H4 (cell line): ENCODE measurements at places on chromosomes 7 and 10.

DNA sequence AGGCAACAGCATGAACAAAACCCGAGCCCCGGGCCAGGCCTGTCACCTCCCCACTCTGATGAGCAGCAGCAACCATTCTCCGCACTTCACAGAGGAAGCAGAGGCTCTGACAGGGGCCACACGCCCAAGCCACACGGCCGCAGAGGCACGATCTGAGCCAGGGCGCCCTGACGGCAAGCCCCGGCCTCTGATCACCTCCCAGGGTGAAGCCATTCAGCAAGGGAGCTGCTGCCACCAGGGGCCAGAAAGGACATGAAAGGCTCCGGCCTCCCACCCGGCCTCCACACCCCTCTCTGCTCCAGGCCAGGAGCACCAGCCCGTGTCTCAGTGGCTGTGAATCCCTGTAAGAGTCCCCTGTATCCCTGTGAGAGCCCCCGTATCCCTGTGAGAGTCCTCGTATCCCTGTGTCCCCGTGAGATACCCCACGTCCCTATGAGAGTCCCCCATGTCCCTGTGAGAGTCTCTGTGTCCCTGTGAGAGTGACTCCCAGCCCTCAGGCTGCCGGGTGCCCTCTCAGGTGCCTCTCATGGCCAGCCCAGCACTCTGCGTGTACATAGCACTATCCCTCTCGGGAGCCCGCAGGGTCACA is 187.8 kb downstream of the MAD1L1 start:
- DNase-seq, result no peak

DNA sequence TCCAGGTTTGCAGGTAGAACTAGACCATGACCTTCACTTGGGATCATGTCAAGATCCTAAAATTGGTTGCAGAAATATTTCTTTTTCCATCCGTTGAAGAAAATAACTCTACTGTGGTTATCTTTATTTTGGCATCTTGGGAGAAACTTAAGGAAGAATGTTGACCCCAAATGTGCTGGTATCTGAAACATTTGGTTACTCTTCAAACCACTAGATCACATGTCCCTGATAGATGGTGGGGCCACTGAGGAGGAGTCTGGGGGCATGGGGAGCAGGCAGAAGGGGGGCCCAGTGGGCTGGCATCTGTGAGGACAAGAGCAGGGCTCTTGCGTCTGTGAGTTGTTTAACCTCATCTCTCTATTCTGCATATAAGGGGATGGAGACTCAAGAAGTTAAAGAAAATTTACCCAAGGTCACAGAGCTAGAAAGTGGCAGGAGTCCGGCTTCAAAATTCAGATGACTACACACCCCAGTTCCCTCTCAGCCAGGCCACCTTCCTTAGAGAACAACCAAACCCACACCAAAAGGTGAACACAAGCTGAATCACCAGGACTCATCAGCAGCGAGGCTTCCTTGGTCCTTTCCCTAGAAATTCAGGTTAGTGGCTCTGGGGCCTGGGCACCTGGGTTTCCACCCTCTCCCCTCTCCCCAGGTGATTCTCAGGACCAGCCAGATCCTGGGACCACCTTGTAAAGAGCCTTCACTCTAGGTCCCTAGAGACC is 40.6 kb upstream of the SRGN start:
- no peak for DNase-seq

DNA sequence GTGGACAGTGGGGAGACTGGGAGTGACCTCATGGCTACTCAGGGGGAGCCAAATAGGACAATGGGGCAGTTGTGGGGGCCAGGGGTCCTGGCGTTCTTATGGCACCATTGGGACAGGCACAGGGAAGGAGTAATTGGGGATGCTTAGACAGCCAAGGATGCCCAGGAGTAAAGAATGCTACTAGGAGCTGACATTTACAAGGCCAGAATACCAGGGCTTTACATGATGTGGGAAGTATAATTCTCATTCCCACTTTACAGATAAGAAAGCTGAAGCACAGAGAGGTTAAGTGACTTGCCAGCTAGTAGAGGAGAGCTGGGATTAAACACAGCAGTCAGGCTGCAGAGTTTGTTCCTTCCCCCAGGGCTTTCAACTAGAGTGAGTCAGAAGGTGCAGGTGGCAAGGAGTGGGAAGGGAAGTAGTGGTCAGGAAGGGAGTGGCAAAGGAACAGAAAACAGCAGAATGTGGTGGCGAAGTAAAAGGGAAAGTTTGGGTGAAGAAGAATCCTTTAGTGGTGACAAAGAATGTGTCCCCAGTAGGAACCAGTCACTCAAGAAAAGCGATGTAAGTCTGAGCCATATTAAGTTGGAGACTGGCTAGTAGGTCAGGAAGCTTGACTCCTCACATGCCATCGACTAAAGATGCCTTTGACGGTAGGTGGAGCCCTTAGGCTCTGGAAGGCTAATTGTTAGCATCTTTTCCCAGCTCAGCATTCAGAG is 32.8 kb downstream of the CPVL start:
- peak; percentile 90 for DNase-seq

DNA sequence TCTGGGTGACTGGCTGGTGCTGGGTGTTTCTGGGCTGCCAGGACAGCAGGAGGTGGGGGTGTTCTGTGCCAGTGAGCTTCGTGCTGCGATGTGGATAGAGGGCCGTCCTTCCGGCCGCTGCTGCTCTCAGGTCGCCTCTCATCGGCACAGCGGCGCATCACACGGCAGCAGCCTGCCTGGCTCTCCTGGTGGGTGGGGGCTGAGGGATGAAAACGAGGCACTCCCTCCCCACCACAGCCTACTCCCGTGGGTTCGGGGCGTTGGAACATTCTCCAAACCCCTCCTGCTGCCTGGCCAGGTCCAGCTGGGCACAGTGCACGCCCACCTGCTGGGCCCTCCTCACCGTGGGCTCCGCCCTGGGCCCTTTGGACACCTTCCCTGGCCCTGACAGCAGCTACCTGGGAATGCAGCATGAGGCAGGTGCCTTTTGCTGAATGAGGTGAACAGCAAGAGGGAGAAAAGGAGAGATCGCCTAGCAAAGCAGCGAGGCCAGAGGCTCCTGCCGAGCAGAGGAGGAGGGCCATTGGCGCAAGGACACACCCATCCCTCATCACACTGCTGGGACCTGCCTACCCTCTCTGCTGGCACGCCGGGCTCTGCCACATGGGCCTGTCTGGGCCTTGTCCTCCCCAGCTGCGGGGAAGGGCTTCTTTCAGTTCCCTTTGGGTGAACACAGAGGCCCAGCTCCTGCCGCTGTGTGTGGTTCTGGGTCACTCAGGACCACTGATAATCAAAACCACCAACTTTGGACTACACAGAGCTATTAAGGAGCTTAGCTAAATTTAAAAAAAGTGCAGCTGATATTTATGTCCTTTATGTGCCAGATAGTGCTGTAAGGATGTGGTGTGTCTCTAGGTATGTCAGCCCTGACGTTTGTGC is 33.4 kb downstream of the INPP5A start:
- DNase-seq, result no peak

- DNase-seq, result no peak
Measured at GRCh38 chr7:452226-452751, 67.4 kb downstream of the PDGFA start.

GRCh38 chr7:141074162-141074991 is 513 bp downstream of the TMEM178B start:
- DNase-seq, result no peak

- no peak for DNase-seq
Measured at GRCh38 chr10:133379801-133380666, 972 bp downstream of the PAOX start.

GRCh38 chr10:15625261-15625660 is 94.5 kb downstream of the ITGA8 start:
- DNase-seq, result no peak

GRCh38 chr10:119020627-119020946 is 8.9 kb upstream of the NANOS1 start:
- no peak for DNase-seq

DNA sequence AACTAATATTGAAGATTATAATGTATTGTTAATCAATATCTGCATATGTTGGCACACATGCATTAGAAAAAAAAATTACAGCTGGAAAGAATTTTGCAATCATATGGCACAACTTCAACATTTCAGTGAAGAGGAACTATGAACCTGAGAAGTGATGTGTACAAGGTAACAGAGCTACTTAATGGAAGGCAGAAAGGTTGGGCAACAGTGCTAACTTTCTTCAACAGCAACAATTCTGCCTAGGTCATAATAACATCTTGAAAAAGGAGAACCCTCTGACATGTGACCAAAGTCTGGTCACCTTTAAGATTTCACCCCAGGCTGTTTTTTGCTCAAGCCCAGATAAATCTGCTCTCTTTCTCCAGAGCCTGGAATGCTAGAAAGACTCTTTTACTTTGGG is 47.9 kb upstream of the SKAP2 start:
- DNase-seq, result no peak

DNA sequence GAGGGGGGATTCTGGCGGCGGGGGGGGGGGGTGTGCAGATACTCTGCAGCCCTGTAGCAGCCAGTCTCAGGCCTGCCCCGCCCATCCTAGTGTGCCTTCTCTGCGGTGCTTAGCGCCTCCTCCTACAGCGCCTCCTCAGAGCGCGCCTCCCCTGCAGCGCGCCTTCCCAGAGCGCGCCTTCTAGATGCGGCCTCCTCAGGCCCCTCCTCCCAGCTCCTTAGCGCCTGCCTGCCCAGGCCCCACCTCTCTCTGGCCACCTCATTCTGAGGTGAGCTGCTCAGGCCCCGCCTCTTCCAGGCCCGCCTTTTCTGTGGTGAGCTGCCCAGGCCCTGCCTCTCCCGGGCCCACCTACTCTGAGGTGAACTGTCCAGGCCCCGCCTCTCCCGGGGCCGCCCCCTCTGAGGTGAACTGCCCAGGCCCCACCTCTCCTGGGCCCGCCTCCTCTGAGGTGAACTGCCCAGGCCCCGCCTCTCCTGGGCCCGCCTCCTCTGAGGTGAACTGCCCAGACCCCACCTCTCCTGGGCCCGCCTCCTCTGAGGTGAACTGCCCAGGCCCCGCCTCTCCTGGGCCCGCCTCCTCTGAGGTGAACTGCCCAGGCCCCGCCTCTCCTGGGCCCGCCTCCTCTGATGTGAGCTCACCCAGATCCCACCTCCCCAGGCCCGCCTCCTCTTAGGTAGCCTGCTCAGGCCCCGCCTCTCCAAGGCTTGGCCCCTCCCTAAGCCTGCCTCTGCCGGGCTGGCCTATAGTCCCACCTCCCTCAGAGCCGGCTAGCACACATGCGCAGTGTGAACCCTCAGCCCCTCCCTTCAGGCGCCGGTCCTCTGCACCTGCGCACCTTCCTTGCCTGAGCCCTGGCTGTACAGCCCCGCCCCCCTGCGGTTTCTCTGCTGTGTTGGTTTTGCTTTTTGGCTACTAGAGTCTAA is 2.1 kb upstream of the SGCE start:
- peak; percentile 99 for DNase-seq

DNA sequence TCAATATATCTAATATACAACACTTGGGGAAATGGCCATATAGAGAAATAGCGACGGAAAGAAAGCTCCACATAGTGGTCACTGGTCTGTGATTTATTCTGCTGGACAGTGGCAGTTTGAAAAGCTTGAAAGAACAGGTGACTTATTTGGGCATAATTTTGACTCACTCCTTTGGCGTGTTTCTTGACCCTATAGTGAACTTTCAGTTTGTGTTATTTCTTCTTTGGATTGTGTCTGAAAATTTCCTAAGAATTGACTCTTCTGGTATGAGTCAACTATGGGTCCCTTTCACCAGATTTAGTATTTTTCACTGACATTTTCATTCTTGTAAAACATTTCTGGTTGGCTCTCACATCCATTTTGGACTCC is 25.8 kb upstream of the IMMP2L start:
- DNase-seq, result no peak

DNA sequence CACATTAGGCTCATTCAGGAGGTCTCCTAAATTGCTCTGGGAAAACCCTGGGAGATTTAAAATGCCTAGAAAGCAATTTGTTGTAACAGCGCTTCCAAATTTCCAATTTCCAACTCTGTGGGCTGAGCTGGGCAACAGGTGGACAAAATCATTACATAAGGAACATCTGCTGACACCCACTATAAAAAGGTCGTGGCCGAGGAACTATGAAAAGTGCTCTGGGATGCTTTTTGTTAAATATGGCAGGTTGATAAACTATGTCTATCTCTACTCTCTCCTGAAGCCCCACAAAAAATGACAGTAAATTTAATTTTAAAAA is 45.1 kb downstream of the ATXN7L1 start:
- no peak for DNase-seq

DNA sequence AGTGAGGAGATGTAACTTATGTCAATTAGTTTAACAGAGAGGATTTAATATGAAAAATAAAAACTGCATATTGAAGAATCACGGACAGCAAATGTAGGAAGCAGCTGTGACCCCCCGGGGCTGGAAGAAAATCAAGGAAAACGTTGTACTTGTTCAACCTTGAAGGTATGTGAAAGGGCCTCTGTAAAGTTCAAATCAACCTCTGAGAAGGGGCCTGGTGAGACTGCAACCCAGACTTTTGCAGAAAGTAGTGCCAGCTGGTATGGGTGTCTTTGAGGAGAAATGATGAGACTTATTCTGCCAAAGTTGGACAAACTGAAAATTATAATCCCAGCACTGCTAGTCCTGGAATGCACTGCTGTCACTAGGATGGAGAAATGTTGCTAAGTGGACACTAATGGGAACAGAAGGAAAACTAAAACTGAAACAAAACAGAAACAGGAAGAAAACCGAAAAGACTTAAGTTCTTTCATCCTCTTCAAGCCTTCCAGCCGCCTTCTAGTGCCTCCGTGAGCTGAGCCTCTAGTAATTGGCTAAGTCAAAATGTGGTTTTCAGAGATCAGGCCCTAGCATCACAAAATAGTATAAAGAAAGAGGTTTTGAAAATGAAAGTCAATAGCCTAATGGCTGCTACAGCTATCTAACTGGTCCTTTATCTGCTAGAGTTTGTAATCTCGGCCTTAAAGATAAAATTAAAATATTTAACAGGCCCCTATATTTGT is 253.7 kb upstream of the SORCS1 start:
- DNase-seq, result no peak

DNA sequence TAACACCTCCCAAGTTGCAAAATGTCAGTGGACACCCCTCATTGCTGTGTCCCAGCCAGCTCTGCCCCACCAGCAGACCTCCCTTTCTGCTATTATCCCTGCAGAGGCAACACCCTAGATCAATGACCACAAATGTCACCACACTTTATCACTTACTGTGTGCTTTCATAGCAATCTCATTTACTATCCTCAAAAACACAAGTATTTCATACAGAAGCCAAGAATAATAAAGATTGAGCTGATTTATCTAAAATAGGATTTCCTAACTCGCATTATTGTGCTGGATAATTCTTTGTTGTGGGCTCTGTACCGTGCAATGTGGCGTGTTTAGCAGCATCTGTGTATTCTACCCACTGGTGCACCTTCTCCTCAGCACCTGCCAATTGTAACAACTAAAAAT is 13.2 kb upstream of the ABCB5 start:
- no peak for DNase-seq

DNA sequence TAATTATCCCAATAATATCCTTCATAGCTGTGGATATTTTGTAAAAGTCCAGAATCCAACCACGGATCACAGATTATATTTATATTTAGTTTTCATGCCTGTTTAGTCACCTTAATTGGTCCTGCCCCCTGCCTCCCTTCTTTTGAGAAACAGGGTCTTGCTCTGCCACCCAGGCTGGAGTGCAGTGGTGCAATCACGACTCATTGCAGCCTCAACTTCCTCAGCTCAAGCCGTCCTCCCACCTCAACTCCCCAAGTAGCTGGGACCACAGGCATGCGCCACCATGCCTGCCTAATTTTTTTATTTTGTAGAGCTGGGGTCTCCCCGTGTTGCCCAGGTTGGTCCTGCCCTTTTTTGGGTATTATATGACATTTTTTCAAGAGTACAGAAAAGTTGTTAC is 129.4 kb downstream of the KAT6B start:
- no peak for DNase-seq
